GM19239 (cell line): ENCODE measurements at places on chromosomes 12 and 14.
A peak's percentile ranks its signal among the peaks of the same experiment; 100 is the strongest.

DNA sequence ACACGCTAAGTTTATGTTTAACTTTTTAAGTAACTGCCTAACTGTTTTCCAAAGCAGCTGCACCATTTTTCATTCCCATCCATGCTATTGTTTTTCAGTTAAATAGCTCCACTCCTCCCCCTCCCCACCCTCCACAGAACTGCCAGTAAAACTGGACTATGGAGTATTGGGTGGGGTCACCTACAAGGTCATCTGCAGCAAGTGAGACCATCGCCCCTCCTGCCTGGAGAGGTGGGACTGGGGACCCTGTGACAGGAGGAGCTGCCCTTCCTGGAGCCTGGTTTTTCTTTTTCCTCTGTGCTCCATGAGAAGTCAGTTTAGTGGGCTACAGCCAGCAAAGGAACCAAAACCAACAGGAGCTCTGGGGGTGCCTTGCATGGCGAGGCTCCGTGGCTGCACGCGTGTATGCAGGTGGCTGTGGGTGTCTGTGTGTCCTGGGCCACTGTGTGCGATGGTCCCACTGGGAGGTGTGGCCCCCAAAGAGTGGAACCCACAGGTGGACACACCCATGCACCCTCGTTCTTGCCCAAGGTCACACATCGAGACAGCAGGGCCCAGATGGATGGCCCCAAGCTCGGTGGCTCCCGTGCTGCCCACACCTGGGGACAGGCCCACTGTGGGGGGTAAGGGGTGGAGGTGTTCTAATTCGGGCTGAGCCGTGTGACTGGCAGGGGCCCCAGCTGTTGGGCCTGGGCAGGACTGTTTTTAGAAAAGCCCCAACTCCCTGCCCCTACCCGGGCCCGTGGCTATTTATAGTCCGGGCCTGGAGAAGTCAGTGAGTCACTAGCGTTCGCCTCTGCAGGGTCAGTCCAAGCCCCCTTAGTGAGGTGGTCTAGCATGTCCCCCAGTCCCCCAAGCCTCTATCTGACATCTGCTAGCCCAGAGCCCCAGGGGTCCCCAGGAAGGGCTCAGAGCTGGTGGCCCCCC, 2.3 kb upstream of the ADSS1 start:
- no peak for DNase-seq

- DNase-seq: no peak
These were observed 103.7 kb upstream of the IFNG-AS1 start for GRCh38 chr12:67885375-67886169.

GRCh38 chr12:121110211-121110940, 22.3 kb upstream of the P2RX7 start:
- peak; percentile 62 for DNase-seq

DNA sequence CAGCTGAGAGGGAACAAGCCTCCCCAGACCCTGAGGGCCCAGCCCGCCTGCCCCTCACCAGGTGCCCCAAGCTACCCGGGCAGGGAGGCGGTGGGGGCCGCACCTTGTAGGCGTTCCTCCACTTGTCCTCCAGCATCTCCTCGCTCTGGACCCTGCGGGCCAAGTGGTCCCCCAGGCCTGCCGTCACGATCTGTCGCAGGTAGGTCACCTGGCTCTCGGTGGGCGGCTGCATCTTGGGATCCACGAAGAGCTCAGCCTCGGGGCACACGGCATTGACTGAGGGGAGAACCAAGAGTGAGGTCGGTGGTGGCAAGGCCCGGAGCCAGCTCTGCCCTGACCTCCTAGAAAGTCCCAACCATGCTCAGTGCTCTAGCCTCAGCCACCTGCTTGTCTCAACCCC, 36.6 kb downstream of the DHX37 start:
- DNase-seq: no peak

- DNase-seq: no peak
These were observed 12.7 kb downstream of the ERC1 start for GRCh38 chr12:1003600-1004271.

DNA sequence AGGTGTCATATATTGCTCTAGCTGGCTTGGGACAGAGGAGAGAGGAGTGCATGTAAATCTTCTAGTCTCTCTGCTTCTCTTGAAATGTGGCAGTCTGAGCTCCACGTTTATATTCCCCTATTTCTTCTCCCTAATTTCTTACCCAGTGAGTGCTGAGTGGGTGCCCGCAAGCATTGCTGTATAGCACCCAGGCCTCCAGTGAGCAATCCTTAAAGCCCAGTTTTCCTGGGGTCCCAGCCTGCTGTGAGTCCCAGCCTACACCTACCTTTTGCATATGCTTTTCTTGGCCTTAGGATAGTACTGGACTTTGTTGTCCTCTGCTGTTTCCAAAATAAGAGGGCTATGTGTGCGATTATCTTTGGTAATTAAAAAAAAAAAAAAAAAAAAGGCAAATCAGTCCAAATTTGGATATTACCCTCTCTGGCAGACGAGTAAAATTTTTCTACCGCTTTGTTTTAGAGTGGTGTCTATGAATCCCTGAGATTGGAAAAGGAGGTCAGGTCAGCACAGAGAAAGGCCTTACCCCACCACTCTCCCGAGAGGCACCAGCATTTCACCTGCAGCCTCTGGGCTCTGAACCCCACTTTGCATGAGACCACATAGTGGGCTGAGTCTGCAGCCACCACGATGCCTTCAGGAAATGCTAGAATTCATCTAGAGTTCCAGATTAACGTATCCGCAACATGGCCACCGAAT, 1.1 kb downstream of the MGST1 start:
- DNase-seq: no peak

DNA sequence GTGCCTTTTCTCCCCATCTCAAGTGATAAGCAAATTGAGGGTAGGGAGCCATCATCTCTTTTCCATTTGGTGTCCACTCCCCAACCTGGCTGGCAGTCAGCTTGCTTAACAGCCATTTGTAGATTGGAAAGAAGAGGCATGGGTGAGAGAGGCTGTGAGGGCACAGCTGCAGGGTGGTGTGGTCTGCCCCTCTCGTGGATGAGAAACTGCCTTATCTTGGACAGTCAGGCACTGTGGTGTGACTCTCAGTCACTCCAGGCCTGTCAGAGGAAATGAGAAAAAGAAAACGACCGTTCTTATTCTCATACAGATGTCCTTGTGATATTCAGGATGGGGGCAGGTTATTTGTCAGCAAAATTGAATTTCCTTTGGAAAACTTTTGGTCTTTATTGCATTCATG, 65.1 kb upstream of the SRSF5 start:
- no peak for DNase-seq

DNA sequence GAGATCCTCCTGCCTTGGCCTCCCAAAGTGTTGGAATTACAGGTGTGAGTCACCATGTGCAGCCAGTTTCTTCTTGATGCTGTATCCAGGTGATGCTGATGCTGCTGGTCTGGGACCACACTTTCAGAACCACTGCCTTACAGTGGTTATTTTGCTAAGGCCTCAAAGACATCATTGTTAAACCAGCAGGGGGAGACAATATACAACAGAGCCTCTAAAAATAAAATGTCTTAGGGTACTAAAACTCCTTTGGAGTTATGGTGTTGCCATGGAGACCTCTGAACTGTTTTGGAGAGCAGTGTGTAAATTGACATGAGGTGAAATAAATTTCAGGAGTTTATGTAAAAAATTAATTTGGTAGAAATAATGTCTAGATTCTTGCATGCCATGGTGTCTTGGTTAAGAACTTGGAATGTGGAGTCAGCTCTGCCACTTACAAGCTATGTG, 1.1 kb upstream of the ARG2 start:
- DNase-seq: no peak
